ENCODE measurements at places on chromosomes 3 and 15.

GRCh38 chr15:25250906-25251622, 187.8 kb downstream of the UBE3A start:
- DNase-seq: no peak

DNA sequence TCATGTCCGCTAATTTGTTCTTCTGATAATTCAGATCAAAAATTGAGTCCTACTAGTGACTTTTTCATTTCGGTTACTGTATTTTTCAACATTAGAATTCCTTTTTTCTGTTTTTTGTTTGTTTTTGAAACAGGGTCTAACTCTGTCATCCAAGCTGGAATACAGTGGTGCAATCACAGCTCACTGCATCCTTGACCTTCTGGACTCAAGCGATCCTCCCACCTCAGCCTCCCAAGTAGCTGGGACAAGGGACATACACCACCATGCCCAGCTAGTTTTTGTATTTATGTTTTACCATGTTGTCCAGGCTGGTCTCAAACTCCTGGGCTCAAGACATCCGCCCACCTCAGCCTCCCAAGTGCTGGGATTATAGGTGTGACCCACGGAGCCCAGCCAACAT, 8.0 kb upstream of the INO80 start:
- no peak for DNase-seq

DNA sequence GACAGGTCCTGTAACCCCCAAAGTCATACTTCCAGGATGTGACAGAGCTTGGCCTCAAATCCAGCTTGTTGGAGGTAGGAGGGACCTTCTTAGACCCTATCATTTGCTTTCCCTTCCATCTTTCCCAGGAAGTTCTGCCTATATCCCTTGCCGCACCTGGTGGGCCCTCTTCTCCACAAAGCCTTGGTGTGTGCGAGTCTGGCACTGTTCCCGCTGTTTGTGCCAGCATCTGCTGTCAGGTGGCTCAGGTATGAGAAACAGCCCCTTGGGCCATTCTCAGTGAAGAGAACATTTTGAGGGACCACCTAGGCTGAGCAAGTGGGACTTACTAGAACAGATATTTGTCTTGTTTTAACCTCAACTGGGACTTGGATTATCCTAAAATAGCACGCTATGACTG, 1.3 kb downstream of the IL17RE start:
- no peak for DNase-seq

DNA sequence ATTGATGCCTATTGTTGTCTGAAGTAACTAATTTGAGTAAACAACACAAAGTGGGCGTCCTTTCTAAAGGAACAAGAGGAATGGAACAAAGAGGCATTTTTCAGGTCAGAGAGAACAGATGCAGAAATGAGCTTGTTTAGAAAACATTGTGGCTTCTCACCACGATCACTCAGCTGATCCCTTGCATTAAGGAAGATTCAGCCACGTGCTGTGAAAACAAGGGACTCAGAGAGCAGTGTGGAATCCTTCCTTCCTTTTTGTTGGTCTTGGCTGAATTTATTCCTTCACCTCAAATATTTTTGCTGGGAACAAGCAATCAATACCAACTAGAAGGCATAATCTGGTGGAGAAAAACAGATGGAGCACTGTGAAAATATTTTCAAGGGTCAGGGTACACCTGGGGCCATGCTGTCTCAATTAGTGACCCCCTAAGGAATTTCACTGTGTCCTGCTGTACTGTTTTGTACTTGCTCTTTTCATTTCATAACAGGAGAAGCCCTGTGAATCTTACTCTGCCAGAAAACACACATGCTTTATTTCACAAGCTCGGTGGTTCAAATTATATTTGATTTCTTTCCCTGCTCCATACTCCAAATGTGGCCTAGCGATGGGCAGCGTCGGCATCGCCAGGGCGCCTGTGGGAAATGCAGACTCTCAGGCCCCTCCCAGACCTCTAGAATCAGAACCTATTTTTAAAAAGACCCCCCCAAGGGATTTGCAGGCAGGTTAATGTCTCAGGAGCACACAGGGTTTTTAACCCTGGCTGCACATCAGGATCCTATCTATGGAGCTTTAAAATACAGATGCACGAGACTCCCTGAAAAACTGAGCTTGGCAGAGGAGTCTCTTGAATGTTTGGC, 11.6 kb upstream of the SLC6A20 start:
- no peak for DNase-seq

- no peak for DNase-seq
These were observed 184.2 kb downstream of the CHL1 start for GRCh38 chr3:380801-381200.

DNA sequence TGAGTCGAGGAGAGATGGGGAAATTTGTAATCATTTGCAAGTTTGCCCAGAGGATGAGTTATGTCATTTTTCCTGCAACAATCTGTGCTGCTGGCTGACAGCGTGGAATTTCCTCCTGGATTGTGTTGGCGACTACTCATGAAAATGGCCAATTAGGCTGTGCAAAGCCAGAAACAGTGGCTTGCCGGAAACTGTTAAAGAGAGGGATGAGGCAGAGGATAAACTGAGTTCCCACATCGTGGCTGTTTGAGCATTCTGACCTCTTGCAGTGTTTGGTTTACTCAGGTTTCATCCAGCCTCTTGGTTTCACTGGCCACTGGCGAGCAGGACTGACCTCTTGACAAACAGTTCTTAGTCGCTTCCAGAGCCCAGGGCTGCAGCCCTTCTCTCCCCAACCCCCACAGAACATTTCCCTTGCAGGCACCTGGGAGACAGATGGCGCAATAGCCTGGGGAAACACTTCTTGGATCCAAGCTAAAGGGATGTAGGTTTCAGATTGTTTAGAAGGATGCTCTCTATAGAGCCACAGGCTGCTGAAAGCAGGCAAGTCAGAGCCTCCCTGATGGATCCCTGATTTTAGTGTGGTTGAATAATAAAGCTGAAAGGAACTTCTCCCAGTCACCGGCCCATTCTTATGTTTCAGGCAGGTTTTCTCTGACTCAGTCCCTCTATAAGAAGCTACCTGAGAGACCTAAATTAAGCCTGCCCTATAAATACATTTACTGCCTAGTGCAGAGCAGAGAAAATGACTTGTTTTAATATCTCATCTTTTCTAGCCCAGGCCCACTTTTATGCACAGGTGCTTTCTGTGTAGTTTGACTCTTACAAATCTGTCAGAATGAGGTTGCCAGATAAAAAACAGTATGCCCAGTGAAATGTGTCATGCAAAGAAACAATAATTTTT, 92.8 kb upstream of the UBE2E1 start:
- no peak for DNase-seq

DNA sequence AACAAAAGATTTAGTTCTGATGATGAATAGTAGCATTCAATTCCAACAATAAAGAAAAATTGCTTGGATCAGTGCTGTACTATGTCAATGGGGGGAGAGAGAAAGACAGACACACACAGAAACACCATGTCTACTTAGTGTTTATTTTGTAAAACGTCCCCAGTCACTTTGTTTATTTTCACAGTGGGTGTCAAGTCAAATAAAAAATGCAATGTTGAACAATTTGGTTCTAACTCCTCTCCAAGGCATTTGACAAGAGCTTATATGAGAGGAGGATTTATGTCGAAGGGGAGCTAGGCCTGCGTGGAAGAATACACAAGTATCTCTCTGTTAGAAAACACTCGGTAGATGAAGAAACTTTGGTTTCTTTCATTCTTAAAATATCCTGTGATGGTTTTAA, 201.7 kb upstream of the SLC2A2 start:
- DNase-seq: no peak

DNA sequence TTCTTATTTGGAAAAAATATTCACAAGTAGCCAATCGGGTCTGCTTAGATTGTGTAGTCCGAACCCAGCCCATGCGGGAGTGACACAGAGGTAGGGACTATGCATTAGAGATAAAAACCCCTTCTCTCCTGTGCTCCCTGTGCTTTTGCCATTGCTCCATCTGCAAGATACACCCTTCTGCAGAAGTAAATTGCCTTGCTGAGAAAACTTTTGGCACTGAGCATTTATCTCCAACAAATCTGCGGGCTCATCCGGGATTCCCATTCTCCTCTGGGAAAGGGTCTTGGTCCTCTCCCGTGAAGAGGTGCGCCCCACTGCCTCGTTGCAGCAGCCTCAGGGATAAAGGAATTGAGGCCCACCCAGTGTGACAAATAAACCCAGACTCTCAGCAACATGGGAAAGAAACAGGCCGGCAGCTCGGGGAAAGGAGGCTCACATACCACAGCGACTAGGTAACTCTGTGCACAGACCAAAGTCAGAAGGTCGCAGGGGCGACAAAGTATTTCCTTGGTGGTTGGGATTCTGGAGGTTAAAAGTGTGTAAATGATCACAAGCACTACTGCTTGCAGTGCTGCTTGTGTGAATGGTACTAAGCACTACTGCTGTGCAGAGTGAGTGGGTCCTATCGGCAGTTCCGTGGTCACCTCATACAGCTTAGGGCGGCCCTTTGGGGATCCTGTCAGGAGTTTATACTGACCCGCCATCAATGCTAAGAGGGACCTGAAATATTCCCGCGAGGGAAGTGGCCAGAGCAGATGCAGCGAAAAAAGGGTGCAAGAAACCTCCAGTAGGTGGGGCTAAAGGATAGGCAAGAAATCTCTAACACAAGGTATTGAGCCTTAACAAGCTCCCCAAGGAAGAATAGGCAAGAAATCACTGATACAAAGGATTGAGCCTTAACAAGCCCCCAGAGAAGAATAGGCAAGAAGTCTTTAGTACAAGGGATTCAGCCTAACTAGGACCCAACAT, 54.3 kb downstream of the GSK3B start:
- no peak for DNase-seq

DNA sequence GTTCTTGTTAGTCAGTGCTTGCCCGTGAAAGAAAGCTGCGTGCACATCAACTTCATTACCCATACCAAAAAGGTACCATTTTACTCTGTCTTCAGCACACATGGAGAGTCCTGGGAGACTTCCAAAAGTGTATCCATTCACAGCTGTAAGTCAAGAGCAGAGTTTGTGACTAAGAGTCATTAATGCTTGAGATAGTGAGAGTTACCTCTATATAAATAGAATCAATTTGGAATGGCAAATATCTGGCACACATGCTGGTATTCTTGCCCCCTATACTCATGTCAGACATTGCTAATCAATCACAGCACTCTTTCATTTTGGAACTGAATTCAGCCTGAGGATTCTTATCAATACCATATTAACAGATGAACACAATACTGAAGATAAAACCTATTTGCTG, 14.2 kb downstream of the CP start:
- no peak for DNase-seq

GRCh38 chr3:27880969-27881892, 159.1 kb upstream of the EOMES start:
- no peak for DNase-seq

GRCh38 chr3:113166357-113166718, 45.0 kb upstream of the BOC start:
- no peak for DNase-seq

DNA sequence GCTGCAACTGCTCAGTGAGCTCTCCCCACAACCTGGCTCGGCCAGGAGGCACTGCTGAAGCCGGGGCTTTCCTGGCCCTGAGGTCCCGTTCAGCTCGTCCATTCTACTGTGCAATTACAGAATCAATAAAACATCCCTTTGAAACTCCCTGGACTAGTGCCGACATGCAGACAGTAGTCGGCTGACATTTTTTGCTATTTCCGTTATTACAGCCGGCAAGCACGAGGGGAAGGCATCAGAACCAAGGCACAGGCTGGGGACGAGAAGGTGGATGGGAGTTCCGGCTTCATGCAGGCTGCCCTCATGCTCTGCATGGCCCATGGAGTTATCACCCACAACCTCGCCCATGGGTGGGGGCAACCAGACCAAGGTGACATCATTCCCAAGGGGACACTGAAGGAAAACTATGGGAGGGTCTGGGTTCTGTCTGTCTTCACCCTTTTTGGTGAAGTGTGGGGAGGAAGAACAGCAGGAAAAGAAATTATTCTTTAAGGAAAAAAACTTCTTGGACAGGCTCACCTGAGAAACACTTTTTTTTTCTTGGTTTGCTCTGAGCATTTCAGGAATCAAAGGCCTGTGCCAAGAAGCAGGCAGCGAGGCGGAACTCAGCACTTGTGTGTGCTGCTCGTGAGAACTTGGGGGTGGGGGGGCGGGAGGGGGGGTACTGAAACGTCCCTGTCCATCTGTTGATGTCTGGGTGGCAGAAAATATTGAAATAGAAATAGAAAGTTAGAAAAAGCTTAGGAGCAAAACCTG, 154.5 kb downstream of the FOXP1 start:
- no peak for DNase-seq

DNA sequence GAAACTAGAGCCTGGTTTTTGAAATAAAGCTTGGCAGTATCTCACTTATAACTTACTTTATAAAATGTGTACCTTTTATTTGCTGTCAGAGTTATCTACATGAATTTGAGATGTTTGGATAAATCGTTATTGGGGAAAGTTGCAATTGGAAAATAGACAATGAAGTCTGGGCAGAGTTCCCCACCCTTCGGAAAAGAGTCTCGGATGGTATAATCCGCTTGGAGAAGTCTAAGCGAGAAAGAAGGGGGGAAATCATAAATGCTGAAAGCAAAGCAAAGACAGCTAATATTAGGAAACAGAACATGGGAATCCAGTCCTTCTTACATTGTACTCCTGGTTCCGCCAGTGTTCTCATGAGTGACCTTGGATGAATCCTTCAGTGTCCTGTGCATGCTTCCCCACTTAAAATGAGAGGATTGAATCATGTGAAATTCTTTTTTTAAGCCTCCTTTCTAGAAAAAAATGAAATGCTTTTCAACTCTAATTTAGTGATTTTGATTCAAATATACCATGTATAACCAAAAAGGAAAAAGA, 162.4 kb downstream of the ATG7 start:
- no peak for DNase-seq

- no peak for DNase-seq
These were observed 89.8 kb downstream of the LRRC3B start for GRCh38 chr3:26712211-26713026.
